CD4-positive, alpha-beta T cell treated with Interleukin-6 for 4 hours (primary cell): ENCODE measurements at places on chromosomes 3 and 15.
A peak's percentile ranks its signal among the peaks of the same experiment; 100 is the strongest.

- no peak for DNase-seq
Observed at GRCh38 chr3:55797084-55797483, 310.0 kb upstream of the WNT5A start.

DNA sequence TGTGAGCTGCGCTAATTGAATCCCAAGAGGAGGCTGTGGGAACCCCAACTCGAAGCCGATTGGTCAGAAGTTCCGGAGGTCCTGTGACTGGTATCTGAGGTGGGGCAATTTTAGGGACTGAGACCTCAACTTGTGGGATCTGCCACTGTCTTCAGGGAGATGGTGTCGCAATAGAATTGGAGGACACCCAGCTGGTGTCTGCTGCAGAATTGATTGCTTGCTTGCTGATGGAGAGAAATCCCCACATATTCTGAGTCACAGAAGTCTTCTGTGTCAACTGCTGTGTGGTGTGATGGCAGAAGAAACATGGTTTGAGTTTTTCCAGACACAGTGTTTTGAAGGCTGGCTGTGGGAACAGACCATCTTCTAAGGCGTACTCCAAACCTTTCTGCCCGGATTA is 99.7 kb upstream of the PLXNA1 start:
- no peak for DNase-seq

DNA sequence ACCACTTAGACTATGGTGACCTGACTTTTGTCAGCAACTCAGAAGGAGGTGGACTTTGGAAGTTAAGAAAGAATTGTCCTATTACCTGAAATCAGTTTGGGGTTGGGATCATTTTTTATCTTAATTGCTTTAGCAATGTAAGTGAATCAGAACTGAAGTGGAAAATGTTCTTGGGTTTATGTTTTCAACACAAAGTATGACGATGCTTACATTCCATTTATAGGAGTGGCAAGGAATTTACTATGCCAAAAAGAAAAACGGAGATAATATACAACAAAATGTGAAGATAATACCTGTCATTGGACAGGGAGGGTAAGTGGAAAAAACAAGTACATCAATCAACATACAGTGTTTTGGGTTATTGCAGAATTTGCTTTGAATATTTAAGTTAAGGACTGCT is 116.1 kb downstream of the PDE8A start:
- DNase-seq, result no peak

- DNase-seq, result no peak
Observed at GRCh38 chr3:100928638-100929428, 64.4 kb downstream of the ABI3BP start.

DNA sequence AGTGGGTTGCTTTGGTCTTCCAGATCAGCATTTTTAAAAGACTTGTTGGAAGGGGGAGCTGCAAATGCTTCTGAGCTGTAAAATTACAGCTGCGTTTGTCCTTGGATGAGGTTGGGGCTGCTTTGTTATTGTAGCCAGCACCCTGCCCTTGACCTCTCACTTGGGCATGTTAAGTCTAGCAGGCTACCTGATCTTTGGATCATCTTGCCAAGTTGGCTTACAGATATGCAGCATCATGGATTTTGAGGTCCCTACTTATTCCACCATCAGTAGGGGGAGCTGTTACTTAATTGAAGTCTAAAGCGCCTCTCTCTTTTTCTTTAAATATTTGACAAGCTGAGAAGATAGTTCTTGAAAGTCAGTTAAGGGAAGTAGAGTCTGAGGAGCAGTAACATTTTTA is 793.0 kb downstream of the MCTP2 start:
- DNase-seq, result no peak

DNA sequence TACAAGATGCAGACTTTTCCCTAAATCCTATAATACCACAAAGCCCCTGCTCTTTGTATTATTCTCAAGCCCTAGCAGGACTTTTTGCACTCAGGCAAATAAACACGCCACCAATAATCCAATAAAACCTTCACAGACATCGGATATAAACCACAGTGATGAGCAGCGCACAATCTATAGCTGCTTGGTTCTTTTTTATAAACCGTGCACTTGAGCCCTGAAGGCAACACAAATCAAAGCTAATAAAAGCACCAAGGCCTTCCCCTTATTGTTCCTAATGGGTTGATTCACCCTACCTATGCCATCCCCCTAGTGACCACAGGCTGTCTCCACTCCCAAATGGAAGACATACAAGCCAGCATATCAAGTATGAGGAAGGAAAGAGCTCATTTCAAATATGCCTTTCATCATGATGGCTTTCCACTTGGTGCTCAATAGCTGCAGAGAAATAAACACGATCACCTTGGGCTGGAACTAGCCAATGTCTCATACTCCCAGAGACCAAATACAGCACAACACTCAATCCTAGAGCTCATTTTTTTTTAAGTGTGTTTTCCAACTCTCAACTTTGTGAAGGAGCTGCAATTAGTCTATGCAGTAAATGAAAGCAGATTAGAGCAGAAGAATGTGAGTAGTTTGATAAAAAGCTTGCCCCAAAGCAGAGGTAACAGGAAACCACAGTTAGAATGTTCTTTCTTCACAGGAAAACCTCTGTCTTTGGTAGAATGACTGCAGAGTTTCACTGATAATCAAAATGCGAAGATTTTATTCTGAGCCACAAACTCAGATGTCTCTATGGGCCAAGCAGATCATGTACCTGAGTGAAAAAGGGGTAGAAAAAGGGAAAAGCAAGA is 573.9 kb downstream of the AGBL1 start:
- no peak for DNase-seq

GRCh38 chr3:185815391-185816282 is 9.2 kb downstream of the IGF2BP2 start:
- no peak for DNase-seq

DNA sequence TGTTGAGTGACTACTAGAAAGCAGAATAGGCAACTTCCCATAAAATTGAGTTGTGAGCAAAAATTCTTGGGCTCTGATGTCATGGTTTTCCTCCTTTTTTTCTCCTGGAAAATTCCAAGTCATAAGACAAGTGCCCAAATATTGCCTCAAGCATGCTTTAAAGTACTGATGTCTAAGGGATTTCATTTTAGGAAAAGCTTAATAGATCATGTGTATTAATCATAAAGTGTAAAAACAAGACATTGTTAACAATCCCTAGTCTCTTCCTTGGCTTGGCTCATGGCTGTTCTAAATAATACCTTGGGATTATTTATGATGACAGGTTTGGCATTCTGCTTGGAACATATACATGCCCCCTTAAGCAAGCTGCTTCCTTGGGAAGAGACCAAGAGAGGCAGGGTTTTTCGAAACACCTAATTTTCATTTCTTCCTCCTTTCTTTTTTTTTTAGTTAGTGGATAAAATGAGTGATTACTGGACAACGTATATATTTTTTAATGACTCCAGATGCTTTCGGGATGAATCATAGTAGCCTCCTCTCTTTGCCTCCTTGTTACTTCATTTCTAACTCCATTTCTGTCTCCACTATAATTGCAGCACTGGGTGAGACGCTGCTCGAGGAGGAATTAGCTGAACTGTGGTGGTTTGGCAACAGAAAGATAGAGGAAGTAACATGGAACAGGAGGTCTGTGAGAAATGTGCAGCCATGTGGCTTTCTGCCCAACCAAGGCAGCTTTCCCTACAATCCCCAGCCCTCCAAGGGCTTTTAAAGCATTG is 104.9 kb downstream of the TPRG1 start:
- no peak for DNase-seq

- no peak for DNase-seq
Observed at GRCh38 chr15:70516408-70517193, 246.8 kb downstream of the UACA start.

DNA sequence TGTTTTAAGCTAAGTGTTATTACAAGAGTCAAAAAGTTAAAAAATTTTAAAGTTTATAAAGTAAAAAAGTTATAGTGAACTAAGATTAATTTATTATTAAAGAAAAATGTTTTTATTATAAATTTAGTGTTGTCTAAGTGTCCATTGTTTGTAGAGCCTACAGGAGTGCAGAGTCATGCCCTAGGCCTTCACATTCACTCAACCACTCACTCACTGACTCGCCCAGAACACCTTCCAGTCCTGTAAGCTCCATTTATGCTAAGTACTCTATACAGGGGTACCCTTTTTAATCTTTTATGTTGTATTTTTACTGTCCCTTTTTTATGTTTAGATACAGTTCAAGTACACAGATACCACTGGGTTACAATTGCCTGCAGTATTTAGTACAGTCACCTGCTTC is 37.2 kb downstream of the EEFSEC start:
- DNase-seq, result no peak

DNA sequence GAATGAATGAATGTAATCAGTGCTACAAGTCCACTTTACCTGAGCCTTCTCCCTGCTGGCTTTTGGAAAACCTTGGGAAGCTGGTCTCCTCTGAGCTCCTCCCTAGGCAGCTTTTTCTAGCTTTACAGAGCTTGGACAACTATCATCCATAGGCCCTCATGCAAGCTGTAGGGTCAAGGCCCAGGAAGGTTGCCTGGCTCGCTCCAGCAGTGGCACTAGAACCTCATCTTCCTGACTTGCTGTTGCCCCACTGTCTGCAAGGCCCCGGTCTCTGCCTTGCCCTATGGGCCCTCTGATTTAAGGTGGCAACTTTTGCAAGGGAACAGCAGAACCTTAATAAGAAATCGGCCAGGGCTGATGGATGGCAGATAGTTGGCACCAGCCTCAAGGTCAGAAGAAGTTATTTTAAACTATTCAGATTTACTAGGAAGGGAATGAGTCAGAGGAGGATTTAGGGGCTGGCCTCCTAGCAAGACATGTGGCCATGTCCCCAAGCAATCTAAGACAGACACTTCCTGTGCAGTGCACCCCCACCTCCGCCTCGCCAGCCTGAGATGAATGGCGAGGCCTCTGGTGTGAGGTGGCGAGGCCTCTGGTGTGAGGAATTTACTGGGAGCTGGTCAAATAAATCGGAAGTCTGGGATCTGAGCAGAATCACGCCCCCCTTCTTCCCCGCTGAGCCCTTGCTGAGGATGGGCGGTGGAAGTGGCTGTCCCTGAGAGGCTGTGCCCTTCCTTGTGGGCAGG is 180.8 kb downstream of the MEGF11 start:
- no peak for DNase-seq

- no peak for DNase-seq
Observed at GRCh38 chr3:192174283-192174682, 553.1 kb downstream of the FGF12 start.

GRCh38 chr3:87900061-87900460 is 158.7 kb downstream of the CGGBP1 start:
- DNase-seq, result no peak

GRCh38 chr15:74789171-74789631 is 7.3 kb downstream of the CSK start:
- DNase-seq, result peak; percentile 59

DNA sequence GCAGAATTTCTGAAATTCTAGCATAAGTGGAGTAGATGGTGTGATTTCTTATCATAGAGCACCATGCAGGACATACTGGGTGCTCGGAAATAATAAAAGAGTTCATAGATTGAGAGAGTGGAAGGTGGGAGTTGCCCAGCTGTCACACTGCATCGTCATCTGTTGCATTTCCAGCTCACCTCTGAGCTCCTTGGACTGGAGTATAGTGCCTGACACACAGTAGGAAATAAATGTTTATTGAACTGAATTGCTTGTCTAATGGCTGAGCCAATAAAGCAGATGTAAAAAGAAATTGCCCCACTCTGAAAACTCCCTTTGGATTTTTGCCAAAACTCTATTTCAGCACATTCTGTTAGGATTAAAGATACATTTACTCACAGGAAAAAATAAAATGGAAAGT is 108.9 kb upstream of the UBE2E1 start:
- no peak for DNase-seq

DNA sequence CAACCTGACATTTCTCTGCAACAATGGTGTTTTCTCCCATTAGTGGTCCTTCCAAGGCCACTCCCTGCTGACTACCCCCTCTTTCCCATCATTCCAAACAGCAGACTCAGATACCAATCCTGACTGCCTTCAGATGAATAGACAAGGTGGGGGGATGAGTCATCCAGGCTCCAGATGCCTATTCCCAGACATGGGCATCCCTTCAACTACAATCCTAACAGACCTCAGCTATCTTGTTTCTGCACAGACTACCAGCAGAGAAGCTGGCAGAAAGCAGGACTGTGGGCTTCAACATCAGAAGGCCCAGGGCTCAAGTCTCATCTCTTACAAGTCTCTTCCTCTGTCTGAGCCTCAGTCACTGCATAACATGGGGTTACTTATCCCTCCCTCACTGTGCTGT is 2.2 kb downstream of the RBP1 start:
- DNase-seq, result no peak

DNA sequence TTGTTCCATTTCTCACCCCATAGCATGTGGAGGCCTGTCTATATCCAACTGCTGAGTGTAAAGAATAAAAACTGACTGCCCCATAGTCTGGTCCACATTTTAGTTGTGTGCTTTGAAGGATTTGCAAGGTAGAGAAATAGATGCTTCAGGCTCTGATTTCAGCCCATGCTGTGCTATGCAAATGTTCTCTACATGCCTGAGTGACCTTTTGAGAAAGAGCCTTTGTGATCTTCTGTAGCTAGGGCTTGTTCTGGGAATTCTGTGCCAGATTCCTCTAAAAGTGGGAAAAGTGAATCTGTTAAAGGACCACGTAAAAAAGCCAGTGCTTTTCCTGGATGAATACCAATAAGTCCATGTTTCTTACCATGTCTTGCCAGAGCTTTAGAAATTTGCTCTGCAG is 5.2 kb downstream of the KCTD6 start:
- no peak for DNase-seq
